ENCODE measurements at places on chromosomes 5 and 9.

- DNase-seq, result no peak
These were observed 167.9 kb upstream of the TNC start for GRCh38 chr9:115285836-115286235.

- no peak for DNase-seq
These were observed 267.9 kb upstream of the PDE4D start for GRCh38 chr5:60161340-60161934.

GRCh38 chr5:143491646-143492045, 88.2 kb upstream of the NR3C1 start:
- no peak for DNase-seq

DNA sequence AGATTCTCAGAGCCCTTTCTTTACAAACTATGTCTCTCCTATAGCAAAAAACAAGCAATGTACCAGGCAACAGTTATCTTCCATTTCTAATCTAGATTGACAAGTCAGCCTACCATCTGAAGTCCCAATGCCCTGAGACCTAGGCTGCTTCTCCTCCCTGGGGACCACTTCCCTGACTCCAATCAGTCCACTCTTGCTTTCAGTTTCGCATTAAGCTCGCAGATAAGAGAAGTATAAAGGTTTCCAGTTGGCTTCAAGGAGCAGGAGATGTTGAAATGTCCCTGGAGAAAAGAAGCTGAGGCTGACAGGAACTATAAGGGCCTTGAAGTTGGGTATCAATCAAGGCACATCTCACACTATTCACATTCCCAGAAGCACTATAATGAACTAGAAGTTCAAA, 32.3 kb downstream of the ERP44 start:
- no peak for DNase-seq

- no peak for DNase-seq
These were observed 752 bp downstream of the TSSK1B start for GRCh38 chr5:113433862-113434612.

GRCh38 chr9:6922680-6923079, 164.9 kb downstream of the KDM4C start:
- no peak for DNase-seq

DNA sequence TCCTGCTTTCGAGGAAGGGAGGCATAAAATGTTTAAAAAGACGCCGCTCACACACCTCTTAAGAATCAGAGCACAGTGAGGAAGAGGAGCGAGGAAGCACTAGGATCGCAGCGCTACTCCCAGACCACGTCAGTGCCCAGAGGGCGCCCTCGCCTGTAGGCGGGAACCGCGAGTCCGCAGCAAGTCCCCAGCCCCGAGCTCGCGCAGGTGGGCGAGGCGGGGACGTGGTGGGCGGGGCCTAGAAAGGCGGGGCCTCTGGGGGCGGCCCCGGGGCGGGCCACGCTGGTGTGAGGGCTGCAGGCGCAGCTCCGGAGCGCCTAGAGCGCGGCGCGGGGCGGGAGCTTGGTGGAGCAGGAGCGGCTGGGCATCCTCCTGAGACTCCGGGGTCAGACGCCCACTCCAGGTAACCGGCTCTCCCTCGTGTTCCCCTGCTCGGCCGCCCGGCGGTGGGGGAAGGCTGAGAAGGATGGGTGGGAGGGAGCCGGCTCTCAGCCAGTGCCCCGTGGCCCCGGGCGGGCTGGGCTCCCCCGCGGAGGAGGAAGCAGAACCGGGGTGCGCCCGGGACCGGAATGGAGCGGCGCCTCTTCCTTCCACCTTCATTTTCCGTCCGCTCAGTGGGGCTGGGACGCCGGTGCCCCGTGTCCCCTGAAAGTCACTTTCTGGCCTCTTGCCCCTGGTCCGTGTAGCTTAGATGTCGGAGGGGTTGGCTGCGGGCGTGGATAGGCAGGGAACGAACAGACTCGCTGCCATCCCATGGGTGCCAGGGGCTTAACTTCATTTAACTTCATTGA, at the start of gene GCNT1:
TSS of gene GCNT1 (plus strand) at position 280 of the 791 bp plus-strand sequence. CDS start 43,200 bp downstream, outside the sequence.
- DNase-seq, result peak; percentile 82

DNA sequence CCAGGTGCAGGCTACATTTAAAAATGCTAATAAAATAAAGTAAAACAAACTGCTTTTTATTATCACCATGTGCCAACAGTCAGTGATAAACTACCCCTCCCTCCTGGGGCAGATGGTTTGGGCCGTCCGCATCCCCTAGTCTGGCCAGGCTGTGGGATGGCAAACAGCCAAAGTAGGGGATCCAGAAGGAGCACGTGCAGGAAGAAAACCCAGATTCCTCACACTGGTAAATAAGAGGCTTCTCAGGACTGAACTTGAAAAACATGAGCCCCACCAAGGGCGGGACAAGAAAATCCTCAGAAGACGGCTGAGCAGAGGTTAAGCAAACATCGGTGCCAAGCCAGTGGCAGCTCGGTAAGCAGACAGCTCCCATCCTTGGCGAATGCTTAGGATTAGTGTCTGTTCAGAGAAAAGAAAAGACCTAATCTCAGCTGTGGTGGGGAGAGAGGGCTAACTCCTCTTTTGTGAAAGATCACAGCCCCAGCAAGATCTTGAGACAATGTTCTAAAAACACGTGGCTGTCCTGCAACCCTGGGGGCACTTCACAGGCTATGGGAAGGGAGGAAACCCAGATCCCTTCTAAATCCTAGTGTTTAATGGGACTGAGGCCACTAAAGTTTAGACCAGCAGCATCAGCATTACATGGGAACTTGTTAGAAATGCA, 46.5 kb upstream of the GDNF start:
- DNase-seq, result no peak

- no peak for DNase-seq
These were observed 75.2 kb downstream of the GOLPH3 start for GRCh38 chr5:32098890-32099310.

- DNase-seq, result no peak
These were observed 36.6 kb downstream of the COL15A1 start for GRCh38 chr9:98980291-98980690.

DNA sequence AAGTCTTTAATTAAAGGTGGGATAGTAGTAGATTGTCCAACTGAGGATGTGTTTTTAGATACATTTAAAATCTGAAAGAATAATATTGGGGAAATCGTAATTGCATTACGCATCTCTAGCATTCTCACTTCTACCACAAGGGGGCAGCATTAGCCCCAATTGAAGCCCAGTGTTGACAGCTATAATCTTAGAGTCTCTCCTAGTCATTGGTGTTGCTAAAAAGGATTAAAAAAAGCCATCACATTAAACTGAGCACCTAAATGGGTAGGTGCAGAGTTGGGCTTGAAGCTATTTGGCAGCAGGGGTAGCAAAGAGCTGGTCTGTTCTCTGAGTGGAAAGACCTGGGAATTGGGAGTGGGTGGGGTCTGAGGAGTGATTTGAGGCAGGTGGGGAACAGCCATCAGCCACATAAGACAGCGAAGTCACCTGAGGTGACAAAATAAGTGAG, 177.2 kb downstream of the OSTF1 start:
- DNase-seq, result peak; percentile 12

GRCh38 chr5:56815658-56816545, 553 bp downstream of the MAP3K1 start:
- no peak for DNase-seq

GRCh38 chr9:13165236-13165945, 114.1 kb downstream of the MPDZ start:
- DNase-seq, result no peak

DNA sequence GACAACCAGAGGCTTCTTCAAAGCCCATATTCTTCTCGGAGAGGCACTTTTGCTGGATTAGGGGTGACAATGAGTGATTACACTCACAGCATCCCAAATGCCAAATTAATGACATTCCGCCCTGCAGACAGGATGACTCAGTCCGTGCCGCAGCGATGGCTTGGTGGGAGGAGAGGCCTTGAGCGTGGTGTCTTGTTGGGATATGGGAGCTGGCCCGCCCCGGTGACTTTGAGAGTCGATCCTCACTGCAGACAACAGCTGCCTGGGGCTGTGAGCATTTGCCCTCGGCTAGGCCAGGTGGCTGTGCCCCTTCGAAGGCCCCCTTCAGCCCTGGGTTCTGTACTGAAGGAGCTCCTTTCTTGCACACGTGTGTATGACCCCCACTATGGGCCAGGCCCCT, 29.8 kb downstream of the OLFM1 start:
- DNase-seq, result no peak

GRCh38 chr5:136799806-136800372, 434.5 kb upstream of the TRPC7 start:
- DNase-seq, result no peak

GRCh38 chr5:18491349-18491748, 857.1 kb downstream of the TAF11L14 start:
- DNase-seq, result no peak

GRCh38 chr9:114909661-114910060, 20.7 kb downstream of the TNFSF8 start:
- no peak for DNase-seq

- no peak for DNase-seq
These were observed 73.9 kb downstream of the ATG10 start for GRCh38 chr5:82045554-82046275.

DNA sequence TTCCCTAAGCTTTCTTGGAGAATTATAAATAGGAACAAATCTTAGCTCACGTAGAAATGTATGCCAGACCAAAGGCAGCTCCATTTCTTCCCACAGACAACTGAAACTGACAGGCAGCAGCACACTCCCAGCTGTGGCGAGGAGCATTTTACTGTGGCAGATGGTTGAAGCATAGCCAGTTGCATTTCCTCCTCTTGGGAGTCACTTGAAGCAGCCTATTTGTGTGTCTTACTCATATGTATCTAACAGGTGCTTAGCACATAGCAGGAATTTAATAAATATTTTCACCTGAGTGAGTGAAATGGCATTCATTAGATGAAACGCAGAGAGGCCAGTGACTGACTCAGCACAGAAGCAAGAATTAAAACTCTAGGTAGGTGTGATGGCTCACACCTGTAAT, 12.3 kb upstream of the MTMR12 start:
- no peak for DNase-seq

- DNase-seq, result no peak
These were observed 37.3 kb downstream of the DAPK1 start for GRCh38 chr9:87534957-87535356.

DNA sequence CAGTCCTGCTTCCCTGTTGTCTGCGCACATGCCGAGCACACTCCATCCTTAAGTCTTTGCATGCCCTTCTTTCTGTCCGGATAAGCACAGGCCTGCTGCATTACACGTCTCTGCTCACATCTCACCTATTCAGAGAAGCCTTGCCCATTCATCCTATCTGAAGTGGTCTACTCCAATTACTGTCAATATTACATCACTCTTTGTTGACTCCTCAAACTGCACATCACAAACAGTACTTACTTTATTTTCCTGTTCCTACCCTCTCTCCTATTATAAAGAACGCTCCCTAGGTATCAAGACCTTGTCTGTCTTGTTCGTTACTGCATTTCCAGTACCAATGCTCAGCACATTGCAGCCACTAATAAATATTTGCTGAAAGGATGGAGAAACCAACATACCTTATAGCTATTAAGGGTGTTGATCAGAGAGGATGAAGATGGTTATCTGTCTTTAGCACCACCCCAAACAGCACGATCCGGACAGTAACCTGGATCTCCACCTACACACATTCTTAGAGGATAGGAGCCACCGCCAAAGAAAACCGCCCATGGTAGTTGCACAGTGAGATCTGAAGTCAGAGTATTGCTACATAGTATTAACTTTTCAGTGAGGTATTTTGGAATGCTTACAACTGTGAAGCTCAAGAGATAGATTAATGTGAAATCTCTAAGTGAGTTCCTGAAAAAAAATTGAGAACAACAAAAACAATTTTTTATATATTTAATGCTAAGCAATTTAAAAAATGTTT, 1.6 kb upstream of the PRRC1 start:
- DNase-seq, result no peak

- no peak for DNase-seq
These were observed 277.2 kb upstream of the ADRA1B start for GRCh38 chr5:159638954-159639559.

DNA sequence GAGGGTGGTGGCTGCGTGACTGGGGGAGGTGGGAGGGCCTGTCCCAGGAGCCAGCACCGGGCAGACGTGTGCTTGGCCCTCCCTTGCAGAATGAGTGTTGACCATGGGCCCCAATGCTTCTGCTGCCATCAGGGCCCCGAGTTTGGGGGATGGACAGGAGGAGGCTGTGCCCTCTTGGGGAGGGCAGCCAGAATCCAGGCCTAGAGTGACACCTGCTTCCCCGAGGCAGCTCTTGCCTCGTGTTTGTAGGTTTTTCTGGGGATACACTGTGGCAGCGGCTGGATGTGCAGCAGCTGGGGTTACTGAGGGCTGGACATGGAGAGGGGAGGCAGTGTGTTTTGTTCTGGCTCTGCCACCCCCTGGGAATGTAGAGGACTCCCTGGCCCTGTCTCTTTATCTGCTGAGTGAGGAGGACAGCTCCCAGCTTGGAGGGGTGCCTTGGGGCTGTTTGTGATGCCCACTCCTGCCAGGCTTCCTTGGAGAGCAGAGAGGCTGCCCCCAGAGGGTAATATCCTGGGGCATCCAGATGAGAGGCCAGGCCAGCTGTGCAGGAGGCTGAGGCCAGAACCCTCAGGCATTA, 22.7 kb downstream of the WNK2 start:
- no peak for DNase-seq

DNA sequence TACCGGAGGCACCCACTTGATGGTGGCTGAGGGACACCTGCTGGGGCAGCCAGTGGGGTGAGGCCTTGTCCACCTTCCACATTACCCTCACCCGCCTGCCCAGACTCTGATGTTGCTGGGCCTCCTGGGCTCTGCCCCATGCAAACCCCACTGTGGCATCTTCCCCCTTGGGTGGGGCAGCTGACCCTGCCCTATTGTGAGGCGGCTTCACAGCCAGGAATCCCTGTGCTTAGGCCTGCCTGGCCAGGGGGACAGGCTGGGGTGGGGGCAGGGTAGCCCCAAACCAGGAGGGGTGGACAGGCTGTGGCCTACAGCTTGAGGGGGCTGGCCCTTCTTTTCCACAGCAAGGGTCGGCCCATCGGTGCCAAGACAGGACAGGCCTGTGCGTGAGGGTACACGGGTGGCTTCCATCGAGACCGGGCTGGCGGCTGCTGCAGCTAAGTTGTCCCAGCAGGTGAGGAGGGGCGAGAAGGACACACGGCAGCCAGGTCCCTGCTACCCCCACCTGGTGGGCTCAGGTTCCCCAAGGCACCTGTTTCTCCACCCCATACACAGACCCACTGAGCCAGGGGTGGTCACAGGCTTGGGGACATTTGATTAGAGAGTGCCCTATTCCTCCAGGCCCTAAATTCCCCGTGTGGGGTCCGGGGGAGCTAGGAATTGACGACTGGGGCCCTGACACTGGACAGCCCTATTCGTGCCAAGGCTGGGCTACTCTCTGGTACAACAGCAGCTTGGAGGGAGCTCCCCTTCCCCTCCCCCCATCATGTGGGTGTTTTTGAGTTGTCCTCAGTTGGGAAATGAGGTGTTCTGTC, 99.2 kb downstream of the PHF2 start:
- DNase-seq, result no peak

DNA sequence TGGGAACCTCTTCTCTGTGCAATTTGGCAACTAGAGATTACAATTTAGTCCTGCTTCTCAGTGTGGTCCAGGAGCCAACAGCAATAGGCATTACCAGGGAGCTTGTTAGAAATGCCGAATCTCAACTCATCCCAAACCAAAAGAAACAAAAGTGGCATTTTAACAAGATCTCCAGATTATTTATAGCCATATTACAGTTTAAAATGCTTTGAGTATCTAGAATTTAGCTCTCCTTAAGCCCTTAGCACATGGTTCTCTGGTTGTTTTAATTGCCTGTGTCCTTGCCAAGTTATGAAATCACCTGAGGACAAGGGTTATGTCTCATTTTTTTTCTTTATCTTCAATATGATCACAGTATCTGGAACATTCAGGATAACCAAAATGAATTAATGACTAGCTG, 51.6 kb upstream of the TAS2R1 start:
- DNase-seq, result no peak

- DNase-seq, result no peak
These were observed 21.6 kb upstream of the MIER3 start for GRCh38 chr5:56973473-56973872.

Measured in stimulated activated CD8-positive, alpha-beta memory T cell treated with anti-CD3 and anti-CD28 coated beads, Interleukin-15, amount 100 ng/mL, for 1 hour (primary cell).